Suprapubic skin (tissue), 4 donors: ENCODE measurements at places on chromosomes 16 and 17. TPM values are rescaled to one million over a fixed set of nuclear protein-coding genes. Genes with fewer than 3 reads are reported as not detected.

GRCh38 chr17:44012391-44012790, 2.4 kb downstream of the TMEM101 start:
- DNase-seq: no peak
- peaks cover 23% of the 10 kb centered on the region for H3K4me1 ChIP-seq
- H3K36me3 ChIP-seq: peaks cover 10% of the 10 kb centered on the region

GRCh38 chr17:31699281-31699680, 159.8 kb downstream of the COPRS start:
- H3K4me1 ChIP-seq: peaks cover 19% of the 10 kb centered on the region
- no peak for DNase-seq
- H3K4me3 ChIP-seq: no peak overlapping the region
- H3K27me3 ChIP-seq: no peaks in the 10 kb centered on the region

The BIRC5 gene
- total RNA-seq: 9.6 TPM

GRCh38 chr16:81756615-81757356, 22.3 kb upstream of the PLCG2 start:
- no peaks in the 10 kb centered on the region for H3K36me3 ChIP-seq
- no peak overlapping the region for H3K27ac ChIP-seq
- no peak for DNase-seq
- H3K4me1 ChIP-seq: peaks cover 6% of the 10 kb centered on the region
- no peak overlapping the region for H3K4me3 ChIP-seq

GRCh38 chr16:84787263-84787622, 32.5 kb upstream of the CRISPLD2 start:
- no peaks in the 10 kb centered on the region for H3K36me3 ChIP-seq
- H3K27me3 ChIP-seq: no peaks in the 10 kb centered on the region
- no peak overlapping the region for H3K4me3 ChIP-seq
- H3K27ac ChIP-seq: no peak overlapping the region

The SEZ6L2 gene
- 1.4 TPM for total RNA-seq

DNA sequence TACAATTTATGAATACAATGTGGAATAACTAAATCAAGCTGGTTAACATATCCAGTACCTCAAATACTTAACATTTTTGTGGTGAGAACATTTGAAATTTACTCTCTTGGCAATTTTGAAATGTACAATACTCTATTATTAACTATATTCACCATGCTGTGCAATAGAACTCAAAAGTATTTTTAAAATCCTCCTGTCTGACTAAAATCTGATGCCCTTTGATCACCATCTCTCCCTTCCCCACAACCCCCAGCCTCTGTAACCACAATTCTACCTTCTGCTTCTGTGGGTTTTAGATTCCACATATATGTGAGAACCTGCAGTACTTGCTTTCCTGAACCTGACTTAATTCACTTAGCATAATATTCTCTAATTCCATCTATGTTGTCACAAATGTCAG, 71.6 kb upstream of the ALOX12 start:
- H3K27me3 ChIP-seq: no peaks in the 10 kb centered on the region
- no peaks in the 10 kb centered on the region for H3K36me3 ChIP-seq
- no peak for DNase-seq

The FLYWCH2 gene
- total RNA-seq: 42.1 TPM

The KRTAP2-1 gene
- total RNA-seq: 20.1 TPM

DNA sequence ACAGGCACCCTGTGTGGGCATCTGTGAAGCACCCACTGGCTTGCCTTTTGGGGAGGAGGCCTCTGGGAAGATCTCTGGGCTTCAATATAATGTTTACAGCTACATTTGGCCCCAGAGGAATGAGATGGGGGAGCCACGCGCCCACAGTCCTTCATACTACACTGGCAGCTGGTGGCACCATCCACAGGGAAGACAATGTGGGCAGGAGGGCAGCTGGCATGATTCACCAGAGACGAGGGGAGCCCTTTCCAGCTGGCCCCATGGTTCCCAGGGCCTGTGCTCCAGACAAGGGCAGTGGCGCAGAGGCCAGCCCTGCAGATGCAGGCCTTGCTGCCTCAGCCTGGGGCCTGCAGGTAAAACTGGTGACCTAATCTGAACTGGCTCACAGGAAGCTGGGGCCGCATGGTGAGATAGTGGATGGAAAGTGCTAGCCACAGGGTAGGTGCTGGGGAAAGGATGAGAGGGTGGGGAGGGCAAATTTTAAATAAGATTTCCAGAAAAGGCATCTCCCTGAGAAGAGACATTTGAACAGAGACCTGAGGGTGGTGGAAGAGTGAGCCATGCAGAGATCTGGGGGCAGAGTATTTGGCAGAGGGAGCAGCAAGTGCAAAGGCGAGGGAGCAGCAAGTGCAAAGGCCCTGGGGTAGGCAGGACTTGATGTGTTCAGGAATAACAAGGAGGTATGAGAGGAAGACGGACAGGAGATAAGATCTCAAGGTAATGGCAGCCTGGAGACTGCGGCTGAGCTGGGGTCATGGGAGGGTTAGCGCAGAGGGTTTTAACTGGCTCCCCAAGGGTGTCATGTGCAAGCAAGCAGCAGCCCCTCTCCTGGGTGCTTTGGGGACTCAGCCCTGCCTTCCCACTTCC, 12.1 kb upstream of the KCNJ12 start:
- H3K4me3 ChIP-seq: no peak overlapping the region
- H3K4me1 ChIP-seq: peaks cover 8% of the 10 kb centered on the region
- no peaks in the 10 kb centered on the region for H3K27me3 ChIP-seq
- no peak for DNase-seq
- no peak overlapping the region for H3K27ac ChIP-seq
- H3K36me3 ChIP-seq: no peaks in the 10 kb centered on the region

DNA sequence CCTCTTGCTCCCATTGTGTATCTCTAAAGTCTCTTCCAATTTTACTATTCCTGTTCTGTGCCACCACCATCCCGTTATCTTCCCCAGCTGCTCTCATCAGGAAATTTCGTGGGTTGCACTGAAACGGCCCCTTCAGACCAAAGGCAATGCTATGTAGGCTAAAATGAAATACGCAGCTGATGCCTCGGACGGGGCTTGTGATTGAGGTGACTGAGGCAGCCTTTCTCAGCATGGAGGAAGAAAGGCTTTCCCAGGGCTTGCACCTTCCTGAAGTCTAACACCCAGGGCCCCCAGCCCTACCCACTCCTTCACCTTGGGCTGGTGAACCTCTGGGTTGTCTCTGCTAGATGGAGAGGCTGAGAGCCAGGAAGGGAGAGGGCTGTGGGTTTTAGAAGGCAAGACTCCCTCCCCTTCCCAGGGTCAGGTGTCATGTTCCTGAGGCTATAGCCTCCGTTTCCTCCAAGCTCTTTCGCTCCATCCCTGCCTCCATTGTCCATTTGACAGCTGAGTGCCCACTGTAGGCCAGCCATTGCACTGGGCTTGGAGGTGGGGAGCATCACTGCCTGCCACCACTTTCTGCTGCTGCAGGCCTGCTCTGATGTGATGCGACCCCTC, 7.8 kb downstream of the CCDC200 start:
- H3K4me3 ChIP-seq: no peak overlapping the region
- peaks cover 24% of the 10 kb centered on the region for H3K36me3 ChIP-seq
- DNase-seq: peak; percentile 44
- H3K27ac ChIP-seq: no peak overlapping the region
- H3K4me1 ChIP-seq: no peaks in the 10 kb centered on the region
- H3K27me3 ChIP-seq: no peaks in the 10 kb centered on the region

DNA sequence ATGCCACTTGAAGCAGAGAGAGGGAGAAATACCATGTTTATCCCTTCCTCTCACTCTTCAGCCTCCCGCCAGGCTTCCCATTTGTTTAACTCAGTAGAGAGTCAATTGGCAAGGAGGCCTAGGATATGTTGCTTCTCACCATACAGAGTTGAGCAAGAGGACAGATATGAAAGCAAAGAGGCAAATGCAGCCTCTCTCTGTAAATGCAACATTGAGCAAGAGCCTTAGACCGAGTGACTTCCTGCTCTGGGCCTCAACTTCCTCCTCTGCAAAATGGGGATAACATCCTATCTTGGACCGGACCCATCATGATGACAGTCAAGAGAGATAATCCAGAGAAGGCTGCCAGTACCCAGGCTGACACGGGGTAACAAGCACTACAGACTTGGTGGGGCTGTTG, 36.8 kb downstream of the SOCS1 start:
- no peaks in the 10 kb centered on the region for H3K27me3 ChIP-seq
- H3K27ac ChIP-seq: no peak overlapping the region
- no peak overlapping the region for H3K4me3 ChIP-seq

DNA sequence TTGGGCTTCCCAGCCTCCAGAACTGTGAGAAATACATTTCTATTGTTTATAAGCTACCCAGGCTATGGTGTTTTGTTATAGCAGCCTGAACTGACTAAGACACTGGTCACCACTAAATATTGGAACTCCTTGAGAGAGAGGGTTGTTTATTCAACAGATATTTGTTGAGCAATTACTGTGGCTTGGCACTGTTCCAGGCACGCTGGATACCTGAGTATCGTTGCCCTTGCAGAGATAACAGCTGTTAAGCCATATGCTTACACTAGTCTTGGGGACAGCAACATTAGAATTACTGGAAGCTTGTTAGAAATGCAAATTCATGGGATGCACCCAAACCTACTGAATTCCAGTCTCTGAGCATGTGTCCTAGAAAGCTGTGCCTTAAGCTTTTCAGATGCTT, 230.7 kb downstream of the HS3ST4 start:
- no peak for DNase-seq
- no peaks in the 10 kb centered on the region for H3K27me3 ChIP-seq
- H3K4me3 ChIP-seq: no peak overlapping the region

DNA sequence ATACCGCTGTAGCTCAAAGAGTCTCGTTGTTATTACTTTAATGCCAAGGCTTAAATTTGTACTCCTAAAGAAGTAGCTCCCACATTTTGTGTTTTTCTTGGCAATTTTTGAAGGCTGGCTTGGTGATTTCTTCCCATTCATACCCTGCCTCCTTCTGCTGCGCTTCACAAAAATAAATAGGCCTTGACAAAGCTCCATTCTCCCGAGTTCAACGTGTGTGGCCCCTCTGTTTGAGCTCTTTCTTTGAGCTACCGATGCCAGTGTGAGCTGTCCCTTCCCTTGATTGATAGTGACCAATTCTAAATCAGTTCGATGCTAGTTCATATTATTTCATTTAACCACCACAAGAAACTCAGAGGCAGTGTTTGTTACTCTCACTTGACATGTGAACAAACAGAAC, 96.8 kb downstream of the MAP2K6 start:
- DNase-seq: no peak
- no peaks in the 10 kb centered on the region for H3K27me3 ChIP-seq
- H3K4me1 ChIP-seq: peaks cover 3% of the 10 kb centered on the region

The OTOA gene
- not detected for total RNA-seq

The TRIM47 gene
- total RNA-seq: 43.1 TPM

The PHOSPHO1 gene
- total RNA-seq: 0.70 TPM

The NDUFB10 gene
- 163 TPM for total RNA-seq

The ALDH3A1 gene
- total RNA-seq: 128 TPM

- H3K4me3 ChIP-seq: no peak overlapping the region
- peaks cover 27% of the 10 kb centered on the region for H3K36me3 ChIP-seq
- peaks cover 24% of the 10 kb centered on the region for H3K4me1 ChIP-seq
- no peaks in the 10 kb centered on the region for H3K27me3 ChIP-seq
- H3K27ac ChIP-seq: no peak overlapping the region
Measured at GRCh38 chr16:57745768-57746167, 10.2 kb downstream of the KATNB1 start.

- H3K4me1 ChIP-seq: no peaks in the 10 kb centered on the region
- H3K4me3 ChIP-seq: no peak overlapping the region
- peaks cover 3% of the 10 kb centered on the region for H3K27me3 ChIP-seq
Measured at GRCh38 chr16:73252446-73252845, 204.5 kb upstream of the ZFHX3 start.

The PRRT2 gene
- 1.1 TPM for total RNA-seq

DNA sequence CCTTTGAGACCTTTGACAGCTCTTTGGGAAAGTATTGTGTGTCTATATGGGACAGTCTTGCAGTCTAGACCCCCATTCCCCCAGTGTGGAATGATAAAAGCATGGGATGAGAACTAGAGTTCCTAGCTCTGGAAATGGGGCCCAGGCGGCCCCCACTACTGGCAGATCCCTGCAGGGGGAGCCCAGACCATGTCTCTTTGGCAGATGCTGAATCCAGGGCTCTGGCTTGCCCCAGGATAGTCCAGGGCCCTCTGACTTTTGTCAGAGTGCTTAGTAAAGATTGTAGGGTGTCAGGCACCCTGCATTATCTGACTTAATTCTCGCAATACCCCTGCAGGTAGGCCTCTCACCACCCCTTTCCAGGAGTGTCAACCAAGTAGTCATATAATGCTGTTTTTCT, 8.3 kb downstream of the ALKBH5 start:
- H3K4me3 ChIP-seq: no peak overlapping the region
- DNase-seq: no peak
- peaks cover 64% of the 10 kb centered on the region for H3K4me1 ChIP-seq
- peaks cover 27% of the 10 kb centered on the region for H3K36me3 ChIP-seq
- H3K27me3 ChIP-seq: no peaks in the 10 kb centered on the region
- H3K27ac ChIP-seq: peak overlapping the region; percentile 17

DNA sequence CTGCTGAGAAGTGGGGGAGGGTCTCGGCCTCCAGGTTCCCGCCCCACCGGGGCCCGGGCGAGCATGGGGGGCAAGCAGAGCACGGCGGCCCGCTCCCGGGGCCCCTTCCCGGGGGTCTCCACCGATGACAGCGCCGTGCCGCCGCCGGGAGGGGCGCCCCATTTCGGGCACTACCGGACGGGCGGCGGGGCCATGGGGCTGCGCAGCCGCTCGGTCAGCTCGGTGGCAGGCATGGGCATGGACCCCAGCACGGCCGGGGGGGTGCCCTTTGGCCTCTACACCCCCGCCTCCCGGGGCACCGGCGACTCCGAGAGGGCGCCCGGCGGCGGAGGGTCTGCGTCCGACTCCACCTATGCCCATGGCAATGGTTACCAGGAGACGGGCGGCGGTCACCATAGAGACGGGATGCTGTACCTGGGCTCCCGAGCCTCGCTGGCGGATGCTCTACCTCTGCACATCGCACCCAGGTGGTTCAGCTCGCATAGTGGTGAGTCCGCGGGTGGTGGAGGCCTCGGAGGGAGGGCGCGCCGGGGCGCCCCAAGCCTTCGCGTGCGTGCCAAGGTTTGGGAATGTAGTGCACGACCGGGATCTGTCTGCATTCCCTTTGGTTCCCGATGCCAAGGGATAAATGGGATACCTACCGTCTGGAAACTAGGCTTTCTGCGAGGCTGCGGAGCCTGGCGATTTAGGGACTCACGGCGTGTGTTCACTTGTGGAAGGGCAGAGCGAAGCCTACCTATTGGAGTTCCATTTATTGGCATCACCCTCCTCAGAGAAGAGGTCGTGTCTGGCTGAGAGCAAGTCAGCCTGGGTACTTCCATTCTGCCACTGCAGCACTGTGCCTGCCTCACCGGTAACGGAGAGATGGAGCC, 1.0 kb downstream of the ZNRF1 start:
- peak overlapping the region; percentile 94 for H3K4me3 ChIP-seq
- H3K4me1 ChIP-seq: peaks cover 45% of the 10 kb centered on the region
- DNase-seq: peak; percentile 83
- H3K36me3 ChIP-seq: no peaks in the 10 kb centered on the region
- no peaks in the 10 kb centered on the region for H3K27me3 ChIP-seq

The KRT40 gene
- not detected for total RNA-seq

DNA sequence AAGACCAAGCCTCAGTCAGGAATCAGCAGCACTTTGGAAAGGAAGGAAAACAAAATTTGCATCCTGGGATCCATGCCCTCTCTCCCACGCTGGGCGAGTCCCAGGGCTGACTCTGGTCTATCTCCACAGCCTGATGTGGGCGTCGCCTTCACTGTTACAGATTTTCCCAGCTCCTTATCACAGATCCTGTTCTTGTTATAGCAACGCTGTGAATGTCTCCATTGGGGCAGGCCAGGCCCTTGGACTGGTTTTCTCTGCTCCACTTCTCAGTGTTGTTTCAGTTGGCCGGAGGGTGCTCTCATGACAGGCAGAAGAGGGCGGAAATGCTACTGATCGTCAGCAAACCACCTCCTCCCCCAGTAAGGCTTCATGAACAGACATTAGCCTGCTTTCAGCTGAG, 127.9 kb upstream of the CDH11 start:
- peaks cover 9% of the 10 kb centered on the region for H3K4me1 ChIP-seq
- H3K27me3 ChIP-seq: no peaks in the 10 kb centered on the region
- no peaks in the 10 kb centered on the region for H3K36me3 ChIP-seq
- peak overlapping the region; percentile 61 for H3K27ac ChIP-seq
- H3K4me3 ChIP-seq: no peak overlapping the region

The KRT31 gene
- total RNA-seq: 38.5 TPM
